ENCODE measurements at places on chromosomes 12 and 14.
A peak's percentile ranks its signal among the peaks of the same experiment; 100 is the strongest.

DNA sequence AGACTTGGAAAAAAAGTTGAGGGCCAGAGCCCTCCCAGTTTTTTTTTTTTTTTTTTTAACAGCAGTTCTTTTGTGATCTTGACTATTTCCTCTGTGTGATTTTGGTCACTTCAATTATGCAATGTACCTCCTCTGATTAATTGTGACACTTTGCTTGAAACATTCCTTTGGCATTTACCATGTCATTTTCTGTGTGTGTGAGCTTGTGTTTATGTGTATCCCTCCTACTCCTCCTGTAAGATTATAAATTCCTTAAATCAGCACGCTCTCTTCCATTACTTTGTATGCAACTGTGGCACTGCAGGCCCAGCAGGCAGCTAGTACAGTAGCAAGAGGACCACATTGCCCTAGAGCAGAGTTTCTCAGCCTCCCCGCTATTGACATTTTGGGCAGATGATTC lies 33.2 kb upstream of the GALNT16 start:
- DNase-seq = no peak

DNA sequence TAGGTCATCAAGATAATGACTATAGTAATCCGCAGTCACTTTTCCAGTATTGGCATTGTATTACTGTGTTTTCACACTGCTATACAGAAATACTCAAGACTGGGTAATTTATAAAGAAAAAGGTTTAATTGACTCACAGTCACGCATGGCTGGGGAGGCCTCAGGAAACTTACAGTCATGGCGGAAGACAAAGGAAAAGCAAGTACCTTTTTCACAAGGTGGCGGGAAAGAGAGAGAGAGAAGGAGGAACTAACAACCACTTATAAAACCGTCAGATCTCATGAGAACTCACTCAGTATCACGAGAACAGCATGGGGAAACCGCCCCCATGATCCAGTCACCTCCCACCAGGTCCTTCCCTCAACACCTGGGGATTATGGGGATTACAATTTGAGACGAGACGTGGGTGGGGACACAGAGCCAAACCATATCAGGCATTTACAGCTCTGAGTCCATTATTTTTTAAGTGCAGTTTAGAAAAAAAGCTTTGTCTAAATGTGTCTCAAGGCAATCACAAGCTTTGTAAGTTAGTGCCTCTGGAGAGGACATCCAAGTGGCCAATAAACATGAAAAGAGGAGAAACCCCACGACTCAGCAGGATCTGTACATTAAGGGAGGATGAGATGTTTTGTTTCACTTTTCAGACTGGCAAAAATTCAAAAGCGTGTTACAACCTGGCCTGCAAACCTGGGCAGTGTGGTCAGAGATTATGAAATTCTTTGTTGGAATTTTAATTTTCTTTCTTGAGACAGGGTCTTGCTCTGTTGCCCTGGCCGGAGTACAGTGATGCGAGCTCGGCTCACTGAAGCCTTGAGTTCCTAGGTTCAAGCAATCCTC lies 82.0 kb downstream of the DNAH10 start:
- DNase-seq = no peak

- no peak for DNase-seq
Observed at GRCh38 chr14:70696026-70696425, 54.3 kb downstream of the TTC9 start.

DNA sequence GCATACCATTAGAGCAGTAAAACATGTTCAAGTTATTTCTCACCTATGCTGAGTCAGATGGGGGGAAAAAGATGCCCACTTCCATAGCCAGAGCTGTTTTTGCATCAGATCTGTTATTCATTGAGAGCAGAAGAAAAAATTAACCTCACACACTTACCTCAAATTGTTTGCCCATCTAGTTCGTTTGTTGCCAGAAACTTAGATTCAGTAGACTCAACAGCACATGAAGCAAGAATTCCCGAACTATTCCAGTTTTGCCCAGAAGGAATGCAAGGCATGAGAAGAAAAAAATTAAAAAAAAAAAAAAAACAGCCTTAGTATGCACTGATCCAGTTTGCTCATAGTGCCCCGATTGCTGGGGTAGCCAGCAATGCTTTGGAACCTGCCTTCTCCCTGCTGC lies 12.4 kb upstream of the DPF3 start:
- DNase-seq = peak; percentile 8

GRCh38 chr12:70365398-70365647 lies 767 bp upstream of the KCNMB4 start:
- DNase-seq = no peak

GRCh38 chr12:42145552-42146215 lies 1.0 kb upstream of the GXYLT1 start:
- DNase-seq = no peak

DNA sequence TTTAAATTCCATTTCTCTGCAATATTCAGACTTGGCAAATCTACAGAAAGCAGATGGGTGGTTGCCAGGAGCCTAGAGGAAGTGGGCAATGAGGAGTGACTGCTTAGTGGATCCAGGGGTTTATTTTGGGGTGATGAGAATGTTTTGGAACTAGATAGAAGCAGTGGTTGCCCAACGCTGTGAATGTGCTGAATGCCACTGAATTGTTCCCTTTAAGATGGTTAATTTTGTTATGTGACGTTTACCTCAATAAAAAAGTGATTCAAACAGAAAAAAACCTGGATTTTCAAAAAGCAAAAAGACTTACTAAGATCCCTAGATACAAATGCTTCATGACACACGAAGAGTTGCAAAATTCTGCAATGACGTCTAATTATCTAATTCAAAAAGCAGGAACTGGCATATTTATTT lies 34.2 kb downstream of the DAO start:
- DNase-seq = no peak

GRCh38 chr12:102549691-102550090 lies 69.3 kb upstream of the IGF1 start:
- no peak for DNase-seq

DNA sequence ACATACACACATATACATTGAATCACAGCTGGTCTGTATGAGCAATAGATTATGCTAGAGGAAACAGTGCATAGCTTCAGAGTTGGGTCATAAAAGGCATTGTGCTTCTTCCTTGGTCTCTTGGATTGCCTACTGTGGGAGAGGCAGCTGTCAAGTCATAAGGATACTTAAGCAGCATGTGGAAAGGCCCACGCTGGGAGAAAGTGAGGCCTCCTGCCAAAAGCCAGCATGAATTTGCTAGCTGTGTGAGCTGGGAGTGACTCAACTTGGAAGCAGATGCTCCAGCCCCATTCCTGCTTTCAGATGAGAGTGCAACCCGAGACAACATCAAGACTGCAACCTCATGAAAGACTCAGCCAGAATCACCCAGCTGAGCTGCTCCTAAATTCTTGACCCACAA lies 311.9 kb upstream of the TBX3 start:
- DNase-seq = no peak

- no peak for DNase-seq
Observed at GRCh38 chr14:56081139-56081538, 37.1 kb upstream of the PELI2 start.

- DNase-seq = no peak
Observed at GRCh38 chr12:123488539-123489230, 30.7 kb downstream of the SNRNP35 start.

DNA sequence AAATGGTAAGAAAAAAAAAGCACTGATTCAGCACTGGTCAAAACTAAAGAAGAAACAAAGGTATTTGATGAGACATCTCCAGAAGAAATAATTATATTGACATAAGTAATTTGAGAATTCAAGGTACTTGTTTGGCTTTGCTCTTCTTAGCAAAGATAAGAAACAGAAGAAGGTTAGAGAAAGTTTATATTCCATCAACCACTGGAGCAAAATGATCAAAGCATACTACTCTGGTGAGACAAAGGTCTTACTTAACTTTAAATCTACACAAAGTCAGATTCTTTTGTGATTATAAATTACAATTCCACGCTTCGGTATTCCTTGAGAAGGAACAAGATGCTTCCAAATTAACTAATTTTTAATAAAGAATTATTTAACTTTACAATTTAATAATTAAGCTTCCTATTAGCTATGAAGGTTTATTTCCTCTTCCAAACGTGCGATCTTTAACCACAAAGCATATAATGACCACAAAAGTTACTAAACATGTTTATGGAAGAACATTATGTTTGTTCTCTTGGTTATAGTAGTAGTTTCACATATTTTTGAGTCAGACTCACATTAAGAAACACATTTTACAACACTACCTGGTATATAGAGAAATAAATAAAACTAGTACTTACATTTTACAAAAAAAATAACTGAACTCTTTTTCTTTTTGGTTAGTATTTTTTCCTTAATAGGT lies 53.4 kb downstream of the METTL25 start:
- no peak for DNase-seq

DNA sequence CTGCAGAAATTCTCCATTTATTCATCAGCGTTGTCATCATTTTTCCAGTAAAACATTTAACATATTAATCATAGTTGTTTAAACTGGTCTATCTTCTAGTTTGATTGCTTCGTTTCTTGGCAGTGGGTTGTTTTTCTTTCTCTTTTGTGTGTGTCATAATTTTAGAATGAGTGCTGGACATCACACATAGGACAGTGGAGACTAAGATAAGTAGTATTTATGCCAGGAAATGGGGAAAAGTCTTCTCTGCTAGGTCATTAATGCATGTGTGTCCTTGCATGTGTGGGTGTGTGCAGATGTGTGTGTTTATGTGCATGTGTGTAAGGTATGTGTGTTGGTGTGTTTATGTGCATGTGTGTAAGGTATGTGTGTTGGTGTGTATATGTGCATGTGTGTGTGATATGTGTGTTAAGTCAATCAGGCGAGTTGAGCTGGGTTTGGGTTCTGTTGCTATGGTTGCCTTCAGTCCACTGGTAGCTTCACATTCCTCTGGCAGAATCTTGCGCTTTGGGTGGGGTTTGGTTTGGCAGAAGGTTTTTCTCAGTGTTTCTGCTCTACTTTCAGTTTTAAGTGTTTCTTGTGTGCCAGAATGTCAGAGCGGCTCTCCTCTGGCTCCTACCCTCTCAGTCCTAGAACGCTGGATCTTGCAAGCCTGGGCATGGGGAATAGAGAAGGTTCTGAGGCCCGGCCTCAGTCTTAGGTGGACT lies 7.8 kb upstream of the ADGRD1 start:
- no peak for DNase-seq

- DNase-seq = no peak
Observed at GRCh38 chr12:106106892-106107291, 31.9 kb downstream of the NUAK1 start.

GRCh38 chr14:59339524-59340330 lies 125.5 kb downstream of the GPR135 start:
- no peak for DNase-seq

GRCh38 chr12:62192903-62193250 lies 67.3 kb upstream of the USP15 start:
- DNase-seq = no peak

DNA sequence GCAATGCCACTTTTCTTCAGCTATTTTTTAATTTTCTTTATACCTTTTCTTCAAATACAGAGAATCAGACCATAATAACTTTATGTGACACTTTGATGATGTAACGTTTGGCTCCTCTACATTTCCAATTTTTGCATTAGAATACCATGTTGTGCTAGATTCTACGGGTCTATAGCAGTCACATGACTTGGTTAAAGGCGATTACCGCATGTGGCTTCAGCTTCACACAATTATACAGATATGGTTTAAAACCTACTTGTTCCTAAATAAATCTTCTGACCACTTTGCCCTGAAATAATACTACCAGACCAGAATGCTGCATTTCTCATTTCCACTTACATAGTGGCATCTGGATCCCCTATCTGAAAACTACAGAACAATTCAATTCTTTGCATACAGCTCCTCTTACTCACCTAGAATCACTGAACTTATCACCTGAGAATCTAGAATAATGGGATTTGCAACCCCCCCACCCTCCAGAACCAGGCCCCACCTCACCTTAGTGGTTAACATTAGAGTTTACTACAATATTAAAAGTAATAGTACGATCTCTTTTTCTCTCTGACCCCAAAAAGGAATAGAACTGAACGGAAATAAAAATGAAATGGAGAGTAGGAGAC lies 1.3 kb downstream of the MAX start:
- DNase-seq = no peak

DNA sequence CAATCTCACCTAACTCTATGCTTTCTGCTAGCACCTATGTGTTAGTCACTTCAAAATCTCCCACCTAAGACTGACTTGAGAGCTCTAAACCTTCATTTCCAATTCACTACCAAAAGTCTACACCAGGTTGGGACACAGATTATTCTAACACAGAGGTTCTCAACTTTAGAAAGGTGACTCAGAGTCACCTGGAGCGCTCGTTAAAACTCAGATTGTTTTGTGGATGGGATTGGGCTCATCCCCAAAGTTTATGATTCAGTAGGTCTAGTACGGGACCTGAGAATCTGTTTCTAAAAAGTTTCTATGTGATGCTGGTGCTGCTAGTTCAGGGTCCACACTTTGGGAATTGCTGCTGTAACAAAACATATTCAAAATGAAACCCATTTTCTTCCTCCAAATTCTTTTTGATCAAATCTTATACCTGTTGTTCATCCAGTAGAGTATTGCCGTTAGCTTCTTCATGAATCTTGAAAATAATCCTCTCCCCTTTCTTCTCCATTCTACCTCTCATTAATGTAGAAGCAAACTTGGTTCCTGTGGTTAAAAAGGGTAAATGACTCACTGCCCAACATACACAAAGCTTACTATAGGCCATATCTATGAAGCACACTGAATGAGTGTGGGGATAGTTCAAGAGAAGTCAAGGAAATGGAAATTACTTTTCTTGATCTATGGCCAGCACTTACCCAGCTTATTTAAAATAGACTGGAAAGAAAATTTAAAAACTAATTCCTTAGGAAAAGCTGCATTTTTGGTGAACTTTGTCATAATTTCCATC lies 206.7 kb downstream of the KIF21A start:
- no peak for DNase-seq

- DNase-seq = no peak
Observed at GRCh38 chr12:5546616-5547015, 114.7 kb downstream of the NTF3 start.

All from coronary artery (tissue), 2 donors.